ENCODE measurements at places on chromosomes 7 and 10.

DNA sequence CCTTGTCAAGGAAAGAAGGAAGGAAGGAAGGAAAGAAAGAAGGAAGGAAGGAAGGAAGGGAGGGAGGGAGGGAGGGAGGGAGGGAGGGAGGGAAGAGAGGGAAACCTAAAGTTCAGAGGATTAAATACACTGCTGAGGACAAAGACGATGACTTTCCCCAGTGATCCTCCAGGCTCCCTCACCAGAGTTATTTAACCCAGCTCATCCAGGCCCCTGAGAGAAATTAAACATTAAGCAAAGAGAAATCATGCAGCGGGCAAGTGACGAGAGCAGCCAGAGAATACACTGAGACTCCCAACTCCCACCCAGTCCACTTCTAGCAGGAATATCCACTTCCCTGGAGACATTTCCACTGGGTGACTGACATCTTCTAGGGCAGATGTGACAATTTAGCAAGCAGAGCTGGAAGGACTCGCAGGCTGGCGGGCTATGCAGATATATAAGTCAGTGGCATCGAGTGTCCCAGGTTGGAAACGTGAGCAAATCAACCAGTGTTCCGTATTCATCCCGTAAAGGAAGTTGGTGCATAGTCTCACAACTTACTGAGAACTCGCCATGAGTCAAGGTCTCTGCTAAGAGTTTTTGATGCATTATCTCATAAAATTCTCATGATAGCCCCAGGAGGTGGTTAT, 48.7 kb downstream of the CALML3 start:
- DNase-seq = peak; percentile 15

GRCh38 chr10:5297466-5297865, 67.3 kb upstream of the UCN3 start:
- peak; percentile 76 for DNase-seq

DNA sequence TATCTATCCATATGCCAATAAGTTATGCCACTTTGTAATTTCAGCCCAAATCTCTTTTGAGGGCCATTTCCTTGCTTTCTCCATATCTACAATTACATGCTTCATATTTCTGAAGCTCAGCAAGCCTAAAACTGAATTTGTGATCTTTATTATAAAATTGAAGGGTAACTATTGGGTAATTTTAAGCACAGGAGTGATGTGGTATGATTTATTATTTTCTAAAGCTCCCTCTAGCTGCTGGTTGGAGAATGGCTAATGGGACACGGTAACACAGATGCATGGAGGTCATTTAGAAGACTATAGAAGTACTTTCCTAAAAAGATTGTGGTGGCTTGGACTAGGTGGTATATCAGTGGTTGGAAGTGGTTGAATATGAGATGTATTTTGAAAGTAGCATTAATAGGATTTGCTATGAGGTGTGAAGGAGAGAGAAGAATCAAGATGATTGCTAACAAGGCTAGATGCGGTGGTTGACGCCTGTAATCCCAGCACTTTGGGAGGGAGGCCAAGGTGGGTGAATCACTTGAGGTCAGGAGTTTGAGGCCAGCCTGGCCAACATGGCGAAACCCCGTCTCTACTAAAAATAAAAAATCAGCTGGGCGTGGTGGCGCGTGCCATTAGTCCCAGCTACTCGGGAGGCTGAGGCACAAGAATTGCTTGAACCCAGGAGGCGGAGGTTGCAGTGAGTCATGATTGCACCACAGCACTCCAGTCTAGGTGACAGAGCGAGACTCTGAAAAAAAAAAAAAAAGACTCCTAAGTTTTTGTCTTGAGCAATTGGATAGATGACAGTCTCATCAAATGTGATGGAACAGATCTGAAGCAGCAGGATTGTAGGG, 13.9 kb downstream of the KLHDC10 start:
- DNase-seq = no peak

GRCh38 chr7:22066522-22066921, 120.8 kb upstream of the CDCA7L start:
- no peak for DNase-seq

DNA sequence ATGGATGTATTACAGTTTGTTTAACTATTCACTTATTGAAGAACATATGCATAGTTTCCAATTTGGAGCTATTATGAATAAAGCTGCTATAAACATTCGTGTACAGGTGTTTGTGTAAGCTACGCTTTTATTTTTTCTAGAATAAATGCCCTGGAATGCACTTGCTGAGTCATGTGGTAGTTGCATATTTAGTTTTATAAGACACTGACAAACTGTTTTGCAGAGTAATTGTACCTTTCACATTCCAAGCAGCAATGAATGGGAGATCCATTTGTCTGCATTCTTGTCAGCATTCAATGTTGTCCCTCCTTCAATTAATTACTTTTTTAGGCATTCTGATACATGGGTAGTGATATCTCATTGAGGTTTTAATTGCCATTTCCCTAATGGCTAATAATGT, 373.6 kb upstream of the GHITM start:
- no peak for DNase-seq

DNA sequence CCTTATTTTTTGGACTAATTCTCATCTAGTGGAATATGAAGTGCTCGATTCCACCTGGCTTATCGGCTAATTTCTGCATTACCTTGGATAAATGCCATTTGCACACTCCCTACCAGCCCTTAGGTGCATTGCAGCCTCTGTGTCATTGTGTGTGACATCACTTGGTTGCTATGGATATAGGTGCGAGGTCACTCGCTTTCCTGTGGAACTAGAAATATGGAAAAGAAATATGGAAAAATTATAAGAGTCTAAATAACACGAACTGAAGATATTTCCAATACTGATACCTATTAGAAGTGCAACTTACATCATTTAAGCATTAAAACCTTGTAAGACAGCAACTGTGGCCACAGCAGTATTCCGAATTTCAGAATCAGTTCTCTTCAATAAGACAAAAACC, 2.0 kb downstream of the YWHAG start:
- no peak for DNase-seq

DNA sequence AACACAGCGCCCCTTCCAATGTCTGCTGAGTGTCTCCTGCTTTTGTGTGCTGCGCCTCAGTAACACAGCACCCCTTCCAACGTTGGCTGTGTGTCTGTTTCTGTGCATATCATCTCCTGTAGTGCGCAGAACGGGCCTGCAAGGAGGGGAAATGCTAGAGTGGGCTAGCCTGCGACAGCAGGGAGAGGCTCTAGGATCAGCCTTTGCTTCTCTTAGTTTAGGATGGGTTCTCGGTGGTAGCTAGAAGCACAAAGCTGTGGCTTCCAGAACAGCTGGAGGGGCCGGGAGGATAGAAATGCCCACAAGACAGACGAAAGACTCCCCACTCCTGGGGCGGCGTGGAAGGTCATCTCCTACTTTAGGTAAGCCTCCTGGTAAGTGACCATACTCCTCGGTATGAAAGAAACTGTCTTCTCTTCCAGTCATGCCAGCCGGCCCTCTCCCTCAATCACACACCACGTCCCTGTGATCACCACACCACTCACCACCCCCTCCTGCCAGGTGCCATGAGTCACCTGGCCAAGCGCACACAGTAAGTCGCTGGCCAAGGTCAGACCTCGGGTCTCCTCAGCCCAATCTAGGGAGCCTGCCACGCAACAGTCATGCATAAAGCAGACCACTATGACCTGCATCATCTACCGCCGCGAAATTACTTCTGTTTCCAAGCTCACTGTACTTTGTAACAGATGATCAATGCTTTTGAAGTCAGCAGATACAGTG, 4.8 kb downstream of the PITRM1 start:
- no peak for DNase-seq

DNA sequence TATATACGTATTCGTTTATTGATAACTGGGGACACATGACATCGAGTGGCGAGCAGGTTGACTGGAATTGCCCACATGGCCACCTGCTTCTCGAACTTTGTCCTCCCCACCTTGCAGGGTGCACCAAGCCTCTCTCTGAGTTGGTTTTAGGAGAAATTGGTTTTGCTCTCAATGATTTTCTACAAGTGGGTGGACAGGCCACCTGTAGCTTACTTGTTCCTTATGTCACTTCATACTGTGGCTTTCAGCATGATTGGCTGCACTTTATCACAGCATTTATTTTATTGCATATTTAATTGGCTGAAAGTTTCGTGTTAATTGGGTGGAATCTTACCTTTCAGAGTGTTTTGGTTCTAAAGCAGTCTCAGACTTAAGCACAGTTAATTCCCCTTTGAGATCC, 215.6 kb upstream of the SHH start:
- no peak for DNase-seq

- no peak for DNase-seq
Measured at GRCh38 chr7:15781944-15782343, 95.5 kb upstream of the MEOX2 start.

GRCh38 chr7:111029574-111030251, 61.2 kb upstream of the LRRN3 start:
- no peak for DNase-seq

- DNase-seq = no peak
Measured at GRCh38 chr7:6403907-6404306, 43.8 kb downstream of the DAGLB start.

DNA sequence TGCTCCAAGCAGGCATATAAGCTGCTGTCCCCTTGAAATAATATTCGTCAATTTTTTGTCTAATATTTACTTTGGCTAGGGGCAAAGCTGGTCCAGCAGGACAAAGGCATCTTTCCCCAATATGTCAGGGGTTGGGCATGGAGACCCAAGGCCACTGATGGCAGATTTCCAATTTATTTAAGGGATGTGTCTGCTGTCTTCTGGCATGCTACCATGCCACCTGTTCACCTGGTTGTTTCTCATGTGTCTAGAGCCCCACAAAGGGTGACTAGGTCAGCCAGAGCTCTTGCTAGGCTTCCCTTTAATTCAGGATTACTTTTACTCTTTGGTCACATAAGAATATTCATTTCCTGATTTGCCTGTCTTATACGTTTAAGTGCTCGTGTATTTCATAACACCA, 22.1 kb upstream of the SYPL1 start:
- no peak for DNase-seq

DNA sequence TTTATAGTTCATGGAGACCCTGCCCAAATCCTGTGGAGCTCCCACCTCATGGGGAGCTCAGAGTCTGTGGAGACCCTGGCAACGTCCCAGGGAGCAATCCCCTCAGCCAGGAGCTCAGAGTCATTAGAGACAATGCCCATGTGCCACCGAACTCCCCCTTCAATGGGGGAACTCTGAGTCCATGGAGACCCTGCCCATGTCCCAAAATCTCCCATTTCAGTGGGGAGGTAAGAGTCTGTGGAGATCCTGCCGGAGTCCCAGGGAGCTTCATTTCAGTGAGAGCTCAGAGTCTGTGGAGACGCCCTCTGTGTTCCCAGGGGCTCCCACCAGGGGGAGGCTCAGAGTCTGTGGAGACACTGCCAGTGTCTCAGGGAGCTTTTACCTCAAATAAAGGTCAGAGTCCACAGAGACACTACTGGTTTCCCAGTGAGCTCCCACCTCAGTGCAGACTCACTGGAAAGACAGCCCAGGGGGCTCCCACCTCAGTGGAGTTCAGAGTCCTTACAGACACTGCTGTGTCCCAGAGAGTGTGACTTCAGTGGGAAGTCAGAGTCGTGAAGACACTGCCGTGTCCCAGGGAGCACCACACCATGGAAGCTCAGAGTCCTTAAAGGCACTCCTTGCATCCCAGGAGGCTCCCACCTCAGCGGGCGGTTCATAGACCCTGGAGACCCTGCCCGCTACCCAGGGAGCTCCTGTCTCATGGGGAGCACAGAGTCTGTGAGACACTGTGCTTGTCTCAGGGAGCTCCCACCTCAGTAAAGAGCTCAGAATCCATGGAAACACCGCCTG, 5.0 kb downstream of the MYO1G start:
- peak; percentile 80 for DNase-seq

- no peak for DNase-seq
Measured at GRCh38 chr7:155820246-155820645, 8.0 kb upstream of the SHH start.

DNA sequence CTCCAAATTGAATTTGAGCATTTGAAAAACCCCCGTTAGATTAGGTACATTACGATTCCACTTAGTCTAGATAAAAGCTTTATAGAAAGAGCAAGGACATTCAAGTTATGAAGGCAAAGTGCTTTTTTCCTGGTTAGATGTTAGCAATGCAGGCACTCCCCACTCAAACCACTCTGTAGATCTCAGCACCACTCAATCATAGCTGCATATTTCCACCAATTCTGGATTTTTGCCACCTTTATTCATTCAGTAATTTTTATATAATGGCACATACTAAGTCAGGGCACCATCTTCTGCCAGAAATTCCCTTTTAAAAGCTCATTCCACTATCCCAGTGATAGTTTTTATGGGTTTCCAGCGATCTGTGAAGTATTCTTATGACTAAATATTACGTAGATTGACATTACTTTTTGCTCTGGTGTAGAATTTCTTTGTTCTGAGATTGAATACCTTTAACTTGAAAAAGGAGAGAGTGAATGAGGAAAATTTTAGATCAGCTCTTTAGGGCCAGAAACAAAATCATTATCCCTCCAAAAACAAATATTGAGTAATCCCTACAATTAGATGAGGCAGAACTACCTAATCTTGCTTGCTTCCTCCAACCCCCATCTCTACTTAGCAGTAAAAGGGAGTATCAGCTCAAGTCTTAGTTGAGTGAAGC, 51.6 kb downstream of the RNLS start:
- no peak for DNase-seq

GRCh38 chr10:12801214-12802087, 200.1 kb downstream of the CCDC3 start:
- DNase-seq = no peak

DNA sequence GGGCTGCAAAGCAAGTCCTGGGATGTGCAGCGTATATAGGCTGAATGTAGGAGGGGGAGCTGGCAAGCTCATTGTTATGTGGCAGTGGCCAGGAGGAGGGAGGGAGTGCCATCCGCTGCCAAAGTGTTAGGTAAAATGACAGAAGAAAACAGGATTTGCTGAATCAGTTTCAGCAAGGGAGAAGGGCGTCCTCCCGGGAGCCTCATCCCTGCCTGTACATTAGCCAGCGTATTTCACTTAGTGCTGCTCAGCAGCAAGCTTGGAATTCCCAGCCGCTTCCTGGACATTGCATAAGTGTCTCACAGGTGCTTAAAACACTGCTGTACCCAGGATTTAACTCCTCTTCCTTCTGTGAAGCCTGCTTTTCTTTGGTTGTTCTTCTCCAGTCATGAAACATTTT, 2.5 kb downstream of the NIPSNAP2 start:
- no peak for DNase-seq

DNA sequence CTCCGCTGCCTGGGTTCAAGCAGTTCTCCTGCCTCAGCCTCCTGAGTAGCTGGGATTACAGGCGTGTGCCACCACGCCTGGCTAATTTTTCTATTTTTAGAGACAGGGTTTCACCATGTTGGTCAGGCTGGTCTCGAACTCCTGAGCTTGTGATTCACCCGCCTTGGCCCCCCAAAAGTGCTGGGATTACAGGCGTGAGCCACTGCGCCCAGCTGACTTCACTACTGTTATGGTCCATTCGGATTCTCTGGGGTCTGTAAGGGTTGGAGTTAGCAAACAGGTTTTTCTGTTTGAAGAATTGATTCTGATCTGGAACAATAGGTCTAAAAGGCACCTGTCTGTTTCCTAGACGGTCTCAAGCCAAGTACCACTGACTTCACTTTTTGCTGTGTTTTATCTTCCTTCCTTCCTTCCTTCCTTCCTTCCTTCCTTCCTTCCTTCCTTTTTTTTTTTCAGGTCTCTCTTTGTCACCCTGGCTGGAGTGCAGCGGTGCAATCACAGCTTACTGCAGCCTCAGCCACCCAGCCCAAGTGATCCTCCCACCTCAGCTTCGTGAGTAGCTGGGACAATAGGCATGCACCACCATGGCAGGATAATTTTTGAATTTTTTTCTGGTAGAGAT, 192.2 kb downstream of the CAMK1D start:
- DNase-seq = no peak
